Non-pigmented ciliary epithelial cell (primary cell): ENCODE measurements at places on chromosomes 5 and 9.
A peak's percentile ranks its signal among the peaks of the same experiment; 100 is the strongest.

- DNase-seq: peak; percentile 70
Measured at GRCh38 chr5:172437445-172438318, 16.6 kb downstream of the SH3PXD2B start.

- DNase-seq: peak; percentile 58
Measured at GRCh38 chr5:16467363-16468219, 2.0 kb upstream of the ZNF622 start.

DNA sequence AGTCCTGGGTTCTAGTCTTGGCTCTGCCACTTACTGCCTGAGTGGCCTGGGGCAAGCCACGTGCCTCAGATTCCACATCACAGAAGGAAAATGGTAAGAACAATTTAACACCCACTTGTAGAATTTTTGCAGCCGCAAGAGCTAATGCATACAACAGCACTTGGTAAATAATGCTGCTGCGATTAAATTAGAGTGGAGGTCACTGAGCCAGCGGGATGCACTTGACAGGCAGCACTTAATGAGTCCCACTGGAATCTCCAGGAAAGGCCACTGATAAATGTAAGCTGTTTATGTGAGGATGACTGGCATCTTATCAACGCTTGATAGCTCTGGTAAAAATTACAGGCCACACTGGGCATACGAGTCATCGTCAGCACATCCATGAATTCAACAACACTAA is 59.4 kb upstream of the UBTD2 start:
- DNase-seq: no peak

GRCh38 chr9:18999173-18999785 is 33.7 kb downstream of the SAXO1 start:
- DNase-seq: no peak

GRCh38 chr5:160869989-160870521 is 18.0 kb upstream of the ATP10B start:
- DNase-seq: no peak

- DNase-seq: no peak
Measured at GRCh38 chr9:84207491-84207951, 133.0 kb downstream of the SLC28A3 start.
